ENCODE measurements at places on chromosomes 6 and 20.

DNA sequence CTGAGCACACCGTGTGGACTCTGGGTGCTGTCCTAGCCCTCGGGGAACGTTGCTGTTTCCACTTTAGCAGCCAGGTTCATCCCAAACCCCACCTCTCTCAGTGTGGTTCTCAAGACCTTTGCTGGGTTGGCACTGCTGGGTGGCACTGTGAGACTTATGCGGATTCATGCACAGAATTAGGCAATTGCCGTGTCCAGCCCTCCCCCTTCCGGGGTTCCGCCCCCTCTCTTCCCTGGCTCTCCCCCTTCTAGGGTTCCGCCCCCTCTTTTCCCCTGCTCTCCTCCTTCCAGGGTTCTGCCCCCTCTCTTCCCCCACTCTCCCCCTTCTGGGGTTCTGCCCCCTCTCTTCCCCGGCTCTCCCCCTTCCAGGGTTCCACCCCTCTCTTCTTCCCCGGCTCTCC, 39.8 kb upstream of the SLCO4A1 start:
- peak; percentile 78 for DNase-seq

DNA sequence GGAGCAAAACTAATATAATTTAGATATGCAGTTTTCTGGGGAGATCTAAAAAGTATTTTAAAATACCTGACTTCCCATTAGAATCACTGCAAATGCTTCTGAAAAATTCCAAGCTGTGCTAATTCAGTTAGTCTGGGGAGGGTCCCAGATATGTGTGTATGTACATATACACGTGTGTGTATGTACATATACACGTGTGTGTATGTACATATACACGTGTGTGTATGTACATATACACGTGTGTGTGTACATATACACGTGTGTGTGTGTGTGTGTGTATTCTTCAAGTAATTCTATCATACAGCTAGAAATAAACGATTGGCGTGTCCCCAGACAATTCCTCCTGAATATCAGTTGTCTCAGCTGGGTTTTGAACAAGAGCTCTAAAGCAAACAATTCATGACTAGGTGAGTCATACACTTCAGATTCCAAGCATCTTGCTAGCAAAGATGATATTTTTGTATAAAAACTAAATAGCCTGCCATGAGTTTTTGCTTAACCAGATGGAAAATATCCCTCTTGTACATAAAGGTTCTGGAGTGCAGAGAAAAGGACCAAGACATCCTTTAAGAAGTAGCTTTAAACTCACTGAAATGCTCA, 58.2 kb downstream of the SPACA1 start:
- DNase-seq: peak; percentile 7

GRCh38 chr6:128641703-128642102, 121.3 kb upstream of the PTPRK start:
- no peak for DNase-seq

GRCh38 chr6:40550202-40551101, 36.7 kb downstream of the LRFN2 start:
- peak; percentile 49 for DNase-seq

DNA sequence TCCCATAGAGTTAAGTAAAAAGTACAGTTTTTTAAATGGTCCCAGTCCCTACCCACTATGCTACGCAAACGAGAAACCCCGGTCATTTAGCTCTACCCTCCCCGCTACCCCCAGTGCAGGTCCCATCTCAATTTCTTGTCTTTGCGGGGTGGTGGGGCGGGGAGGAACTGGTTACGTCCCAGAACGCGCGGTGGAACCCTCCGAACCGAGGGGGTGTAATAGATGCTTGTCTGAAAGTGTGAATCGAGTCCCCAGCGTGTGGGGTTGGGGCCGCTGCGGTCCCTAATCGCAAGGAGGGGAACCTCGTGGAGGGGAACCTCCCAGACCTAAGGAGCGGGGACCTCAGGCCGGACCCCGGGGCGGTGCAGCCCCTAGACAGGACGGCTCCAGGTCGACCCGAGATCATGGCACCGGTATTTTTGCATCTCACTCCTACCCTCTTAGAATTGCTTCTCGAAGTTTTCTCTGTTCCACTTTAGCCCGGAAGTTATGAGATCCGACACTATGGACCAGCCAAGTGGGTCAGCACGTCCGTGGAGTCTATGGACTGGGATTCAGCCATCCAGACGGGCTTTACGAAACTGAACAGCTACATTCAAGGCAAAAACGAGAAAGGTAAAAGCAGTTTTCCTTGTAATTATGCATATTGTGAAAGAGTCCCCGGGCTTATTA, 779 bp downstream of the HEBP2 start:
- DNase-seq: peak; percentile 8

DNA sequence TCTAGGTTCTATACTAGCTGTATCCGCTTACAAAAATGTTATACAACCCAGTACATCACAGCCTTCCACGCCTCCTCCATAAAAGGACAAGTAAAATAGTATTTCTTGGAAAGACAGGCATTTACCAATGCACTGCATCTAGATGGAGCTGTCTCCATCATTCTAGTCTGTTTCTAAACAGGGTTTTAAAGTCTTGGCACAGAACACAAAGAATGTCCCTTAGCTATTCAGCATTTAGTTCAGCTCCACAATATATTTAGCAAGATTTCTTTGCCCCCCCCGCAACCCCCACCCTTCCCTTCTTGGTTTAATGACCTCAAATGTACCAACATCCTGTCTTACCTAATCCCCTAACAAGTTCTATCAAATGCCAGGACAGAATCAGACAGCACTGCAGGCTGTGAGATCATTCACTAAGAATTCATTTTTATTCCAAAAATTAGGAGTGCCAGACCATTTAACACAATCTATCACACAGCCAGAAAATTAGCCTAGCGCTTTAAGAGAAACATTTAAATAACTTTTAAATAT, 198.6 kb downstream of the BACH2 start:
- peak; percentile 58 for DNase-seq

DNA sequence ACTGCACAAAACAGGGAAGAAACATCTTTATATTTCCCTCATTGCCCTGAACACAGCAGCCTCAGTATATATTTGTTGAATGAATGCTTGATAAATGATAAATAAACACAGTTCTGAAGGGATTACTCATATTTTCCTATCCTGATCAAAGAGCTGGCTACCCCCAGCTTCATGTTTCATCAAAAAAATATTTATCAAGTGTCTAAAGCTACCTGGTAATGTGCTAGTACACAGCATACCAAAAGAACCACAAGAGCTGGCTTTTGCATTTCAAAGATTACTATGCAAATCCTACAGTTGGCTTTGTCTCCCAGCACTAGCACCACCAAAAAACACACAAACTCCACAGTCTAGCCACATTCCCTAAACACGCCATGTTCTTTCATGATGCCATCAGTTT, 130.0 kb downstream of the BTBD9 start:
- peak; percentile 77 for DNase-seq

DNA sequence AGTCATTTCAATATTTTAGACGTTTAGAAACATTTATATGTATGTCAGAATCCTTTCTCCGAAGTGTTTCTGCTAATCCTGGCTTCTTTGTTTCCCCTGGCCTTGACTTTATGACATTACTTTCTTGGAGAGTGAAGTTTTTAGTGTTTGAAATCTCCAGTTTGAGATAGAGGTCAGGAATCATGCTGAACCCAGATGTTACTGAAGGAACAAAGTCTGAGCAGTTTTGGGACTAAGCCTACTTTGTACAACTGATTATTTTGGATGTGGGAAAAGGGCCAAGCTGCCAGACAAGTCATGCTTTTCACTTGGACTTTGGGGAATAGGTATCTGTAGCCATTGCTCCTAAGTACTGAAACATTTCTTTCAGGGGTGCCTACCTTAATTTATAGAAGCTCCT, 2.3 kb downstream of the RNF144B start:
- DNase-seq: peak; percentile 16

DNA sequence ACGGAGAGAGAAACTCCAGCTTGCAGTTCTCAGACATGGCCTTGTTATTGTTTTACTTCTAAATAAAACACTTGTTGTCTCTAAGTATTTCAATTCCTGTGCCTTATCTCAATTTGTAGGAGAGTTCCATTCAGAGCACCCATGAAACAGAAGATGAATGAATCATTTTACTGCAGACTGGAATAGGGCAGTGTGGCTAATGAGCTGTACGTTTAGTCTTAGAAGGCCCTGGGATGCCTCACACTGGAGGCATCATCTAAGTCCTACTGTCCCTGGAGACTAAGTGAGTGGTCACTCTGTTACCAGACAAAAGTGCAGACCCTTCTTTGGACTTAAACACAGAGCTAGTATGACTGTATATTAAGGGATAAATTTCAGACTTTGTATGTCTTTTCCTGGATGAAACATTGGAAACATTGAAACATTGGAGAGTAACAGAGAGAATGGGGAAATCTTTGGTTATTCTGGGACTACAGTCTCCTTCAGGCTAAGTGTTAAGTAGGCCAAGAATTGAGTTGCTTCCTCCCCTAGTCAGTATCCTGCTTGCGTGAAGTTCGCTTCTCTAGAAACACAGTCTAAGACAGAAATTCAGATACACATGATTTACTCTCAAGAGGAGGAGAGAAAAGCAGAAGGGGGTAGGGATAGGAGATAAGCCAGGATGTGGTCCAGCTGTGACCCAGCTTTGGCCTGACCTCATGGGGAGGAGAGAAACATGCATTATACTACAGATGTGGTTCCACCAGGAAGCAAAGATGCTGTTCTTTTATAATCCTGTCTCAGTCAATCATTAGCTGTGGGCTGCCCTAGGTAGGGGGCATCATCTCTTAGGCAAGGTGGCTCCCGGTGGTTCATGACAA, 167.4 kb upstream of the BMP2 start:
- DNase-seq: peak; percentile 27

DNA sequence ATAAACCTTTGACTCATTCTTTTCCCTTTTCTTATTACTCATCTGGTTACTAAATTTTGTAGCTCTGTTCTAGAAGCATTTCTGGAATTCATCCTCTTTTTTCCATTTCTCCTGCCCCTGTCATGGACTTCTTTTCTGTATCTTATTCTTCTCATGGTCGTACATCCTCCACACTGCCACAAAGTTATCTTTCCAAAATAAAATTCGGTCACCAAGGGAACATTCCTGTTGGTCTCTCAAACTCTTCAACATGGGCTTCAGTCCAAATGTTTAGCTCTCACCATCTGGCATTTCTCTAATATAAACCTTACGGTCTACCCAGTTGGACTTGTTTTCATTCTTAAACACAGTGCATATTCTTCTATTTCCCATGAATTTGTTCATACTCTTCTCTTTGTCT, 428.8 kb upstream of the ID4 start:
- DNase-seq: peak; percentile 17

- no peak for DNase-seq
These were observed 83.7 kb downstream of the SLC22A3 start for GRCh38 chr6:160431791-160432404.

- no peak for DNase-seq
These were observed 201.9 kb upstream of the MAP3K7 start for GRCh38 chr6:90788781-90789180.

GRCh38 chr6:106790149-106790770, 160.9 kb downstream of the QRSL1 start:
- no peak for DNase-seq

DNA sequence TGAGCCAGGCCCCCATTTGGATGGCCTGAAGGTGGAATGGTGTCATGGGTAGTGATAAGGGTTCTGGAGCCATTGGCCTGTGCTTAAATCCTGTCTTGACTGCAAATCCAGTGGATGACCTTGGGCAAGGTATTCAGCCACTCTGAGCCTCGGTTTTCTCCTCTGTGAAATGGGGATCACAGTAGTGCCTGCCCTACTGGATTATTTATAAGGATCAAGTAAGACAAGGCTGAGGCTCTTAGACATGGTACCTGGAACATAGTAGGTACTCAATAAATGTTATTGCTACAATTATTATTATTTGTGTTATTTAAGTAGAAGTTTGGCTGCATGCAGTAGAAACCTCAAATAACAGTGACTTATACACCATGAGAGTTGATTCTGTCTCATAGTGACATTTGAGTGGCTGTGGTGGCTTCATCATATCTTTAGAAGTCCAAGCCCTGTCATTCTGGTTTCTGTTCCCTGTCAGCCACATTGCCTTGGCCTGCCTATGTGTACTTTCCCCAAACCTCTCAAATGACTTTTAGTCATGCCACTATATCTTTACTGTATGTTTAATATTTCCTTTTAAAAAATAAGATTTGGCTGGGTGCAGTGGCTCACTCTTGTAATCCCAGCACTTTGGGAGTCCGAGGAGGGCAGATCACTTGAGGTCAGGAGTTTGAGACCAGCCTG, 37.6 kb upstream of the CHMP4B start:
- no peak for DNase-seq
